ENCODE measurements at places on chromosomes 16 and 17.

GRCh38 chr17:75980188-75981018 lies 1.4 kb downstream of the TEN1 start:
- no peak for DNase-seq

- DNase-seq = no peak
Measured at GRCh38 chr17:59094861-59095530, 11.7 kb downstream of the TRIM37 start.

- DNase-seq = no peak
Measured at GRCh38 chr17:10224582-10225195, 26.3 kb upstream of the GAS7 start.

DNA sequence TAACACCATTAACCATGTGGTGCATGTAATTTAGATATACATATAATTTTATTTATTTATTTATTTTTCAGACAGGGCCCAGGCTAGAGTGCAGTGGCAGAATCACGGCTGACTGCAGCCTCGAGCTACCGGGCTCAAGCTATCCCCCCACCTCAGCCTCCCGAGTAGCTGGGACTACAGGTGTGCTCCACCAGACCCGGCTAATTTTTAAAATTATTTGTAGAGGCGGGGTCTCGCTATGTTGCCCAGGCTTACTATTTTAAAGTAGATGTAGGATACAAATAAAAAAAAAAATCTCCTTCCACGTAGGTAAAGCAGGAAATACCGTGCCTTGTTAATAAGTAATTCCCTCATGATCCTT lies 446 bp upstream of the COQ7 start:
- no peak for DNase-seq

DNA sequence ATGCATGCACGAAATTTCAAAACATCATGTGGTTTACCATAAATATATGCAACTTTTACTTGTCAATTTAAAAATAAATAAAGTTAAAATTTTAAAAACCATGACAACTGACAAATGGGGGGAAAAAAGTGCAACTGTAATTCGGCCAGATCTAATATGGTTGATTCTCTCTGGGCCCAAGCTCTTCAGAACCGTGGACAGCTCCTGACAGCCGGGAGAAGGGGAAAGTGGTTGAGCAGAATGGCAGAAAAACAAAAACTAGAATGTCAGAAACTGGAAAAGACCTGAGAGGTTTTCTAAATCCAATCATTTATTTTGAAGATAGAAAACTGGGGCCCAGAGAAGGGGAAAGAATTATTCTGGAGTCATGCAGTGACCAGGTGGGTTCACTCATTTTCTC lies 126.6 kb downstream of the TMEM132E start:
- DNase-seq = no peak

DNA sequence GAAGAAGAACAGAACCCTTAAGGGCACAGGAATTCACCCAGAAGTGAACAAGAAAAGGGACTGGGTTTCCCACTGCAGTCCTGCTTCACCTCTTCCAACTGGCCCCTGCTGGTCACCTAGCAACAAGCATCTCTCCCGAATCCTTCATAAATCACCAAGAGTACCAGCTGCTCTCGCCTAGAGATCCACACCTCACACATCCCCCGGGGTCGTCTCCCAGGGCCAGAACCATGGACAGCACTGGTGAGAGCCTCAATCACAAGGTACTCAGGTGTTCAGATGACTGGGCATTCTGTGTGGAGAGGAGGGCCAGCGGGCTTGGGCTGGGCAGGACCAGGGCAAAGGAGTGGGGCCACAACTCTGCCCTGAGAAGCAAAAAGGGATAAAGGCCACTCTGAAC lies 65.9 kb downstream of the CCT6B start:
- DNase-seq = no peak

GRCh38 chr17:73401911-73402310 lies 90.1 kb upstream of the CDC42EP4 start:
- no peak for DNase-seq

DNA sequence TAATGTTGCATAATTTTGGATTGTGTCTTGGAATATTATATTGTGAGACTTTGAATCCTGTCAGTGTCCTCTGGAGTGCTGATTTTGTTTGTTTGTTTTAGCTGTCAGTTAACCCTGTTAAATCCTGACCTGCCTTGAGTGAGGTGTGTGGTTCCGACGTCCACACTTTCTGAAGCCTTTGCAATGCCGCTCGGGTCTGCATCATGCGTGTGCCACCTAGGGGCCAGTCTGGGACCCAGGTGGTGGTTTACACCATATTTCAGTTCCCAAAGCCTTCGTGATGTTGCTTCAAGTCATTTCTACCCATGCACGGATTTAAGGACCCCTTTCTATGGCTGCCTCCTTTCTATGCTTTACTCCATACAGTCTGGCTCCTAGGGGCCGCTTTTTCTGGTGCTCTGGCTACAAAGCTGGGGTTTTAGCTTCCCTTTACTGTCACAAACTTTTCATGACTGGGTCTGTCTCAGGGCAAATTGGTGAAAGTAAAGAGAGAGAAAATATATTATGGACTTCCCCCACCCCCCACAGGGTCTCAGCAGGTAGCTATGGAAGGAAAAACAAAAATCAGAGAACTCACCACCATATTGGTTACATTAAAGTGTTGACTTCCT lies 11.4 kb upstream of the OR4D1 start:
- DNase-seq = no peak

DNA sequence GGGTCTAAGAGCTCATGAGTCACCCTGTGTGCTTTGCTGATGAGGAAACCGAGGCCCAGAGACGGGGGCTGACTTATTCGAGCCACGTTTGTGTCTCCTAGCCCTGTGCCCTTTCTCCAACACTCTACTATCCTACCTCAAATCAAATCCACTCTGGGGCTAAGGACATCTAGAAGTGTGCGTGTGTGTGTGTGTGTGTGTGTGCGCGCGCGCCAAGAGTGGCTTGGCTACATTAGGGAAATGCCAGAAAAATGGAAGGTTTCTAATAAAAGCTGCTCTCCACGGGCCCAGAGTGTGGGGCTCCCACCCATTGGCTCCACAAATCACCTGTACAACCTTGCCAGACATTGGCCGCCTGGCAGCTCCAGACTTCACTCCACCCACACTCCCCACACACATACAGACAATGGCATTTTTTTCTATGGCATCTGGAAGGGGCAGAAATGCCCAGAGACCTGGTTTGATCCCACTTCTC lies 30.3 kb upstream of the PHOSPHO1 start:
- no peak for DNase-seq

DNA sequence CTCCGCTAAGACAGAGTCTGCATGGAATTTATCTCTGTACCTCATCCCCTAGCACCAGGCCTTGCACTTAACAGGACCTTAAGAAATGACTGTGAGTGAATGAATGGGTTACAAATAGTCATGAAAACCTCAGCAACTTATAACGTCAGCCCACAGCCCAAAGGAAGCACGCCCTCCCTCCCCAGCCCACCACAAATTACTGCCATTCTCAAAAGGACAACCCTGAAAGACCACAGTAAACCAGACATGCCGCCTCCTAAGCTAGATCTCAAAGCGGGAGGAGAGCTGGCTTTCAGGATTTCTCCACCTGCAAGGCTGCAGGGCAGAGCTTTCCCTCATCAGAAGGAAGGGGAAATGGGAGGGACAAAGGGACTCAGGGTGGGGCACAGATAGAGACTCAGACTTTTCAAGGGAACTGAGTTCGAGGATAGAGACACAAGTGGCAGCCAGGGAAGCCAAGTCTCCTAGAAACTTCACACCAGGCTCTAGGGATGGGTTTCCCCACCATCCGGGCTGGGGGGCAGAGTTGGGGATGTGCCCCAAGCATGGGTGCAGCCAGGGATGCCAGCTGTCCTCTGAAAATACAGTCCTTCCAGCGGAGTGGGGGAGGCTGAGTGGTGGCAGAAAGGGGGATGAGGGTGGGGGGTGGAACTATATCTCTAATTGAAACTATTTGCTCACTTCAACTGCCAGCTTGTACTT lies 56.7 kb downstream of the PLXDC1 start:
- DNase-seq = no peak

DNA sequence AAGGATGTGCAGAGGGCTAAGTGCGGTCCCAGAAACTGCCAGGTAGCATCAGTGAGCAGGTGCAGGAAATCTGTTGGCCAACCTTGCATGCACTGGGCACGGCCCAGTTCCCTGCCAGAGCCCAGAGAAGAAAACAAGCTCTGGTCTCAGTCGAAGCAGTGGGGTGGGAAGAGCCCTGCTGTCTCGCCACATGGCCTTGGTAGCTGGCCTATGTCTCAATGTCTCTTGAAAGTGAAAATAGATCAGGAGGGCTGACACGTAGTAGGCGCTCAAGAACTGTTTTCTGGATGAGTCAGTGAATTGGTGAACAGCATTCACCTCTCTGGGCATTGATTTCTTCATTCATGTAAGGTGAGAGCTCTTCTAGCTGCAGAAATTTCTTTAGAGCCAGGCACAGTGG lies 90.4 kb downstream of the MARF1 start:
- DNase-seq = no peak

DNA sequence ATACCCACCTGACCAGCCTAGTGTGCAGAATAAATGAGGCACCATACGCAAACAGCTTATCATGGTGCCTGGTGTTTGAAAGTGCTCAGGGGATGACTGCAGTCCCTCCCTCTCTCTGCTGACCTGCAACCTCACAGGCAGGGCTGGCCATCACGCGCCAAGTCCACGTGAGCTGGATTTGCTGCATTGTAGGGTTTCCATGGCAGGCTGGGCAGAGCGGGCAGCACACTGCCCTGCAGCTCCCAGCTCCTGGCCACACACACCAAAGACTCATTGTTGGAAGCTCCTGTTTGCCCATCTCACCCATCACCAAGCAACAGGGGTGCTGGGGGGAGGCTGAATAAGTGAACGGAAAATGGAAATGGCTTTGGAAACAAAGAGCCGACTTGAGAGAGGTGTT lies 81.8 kb downstream of the IRX3 start:
- no peak for DNase-seq

DNA sequence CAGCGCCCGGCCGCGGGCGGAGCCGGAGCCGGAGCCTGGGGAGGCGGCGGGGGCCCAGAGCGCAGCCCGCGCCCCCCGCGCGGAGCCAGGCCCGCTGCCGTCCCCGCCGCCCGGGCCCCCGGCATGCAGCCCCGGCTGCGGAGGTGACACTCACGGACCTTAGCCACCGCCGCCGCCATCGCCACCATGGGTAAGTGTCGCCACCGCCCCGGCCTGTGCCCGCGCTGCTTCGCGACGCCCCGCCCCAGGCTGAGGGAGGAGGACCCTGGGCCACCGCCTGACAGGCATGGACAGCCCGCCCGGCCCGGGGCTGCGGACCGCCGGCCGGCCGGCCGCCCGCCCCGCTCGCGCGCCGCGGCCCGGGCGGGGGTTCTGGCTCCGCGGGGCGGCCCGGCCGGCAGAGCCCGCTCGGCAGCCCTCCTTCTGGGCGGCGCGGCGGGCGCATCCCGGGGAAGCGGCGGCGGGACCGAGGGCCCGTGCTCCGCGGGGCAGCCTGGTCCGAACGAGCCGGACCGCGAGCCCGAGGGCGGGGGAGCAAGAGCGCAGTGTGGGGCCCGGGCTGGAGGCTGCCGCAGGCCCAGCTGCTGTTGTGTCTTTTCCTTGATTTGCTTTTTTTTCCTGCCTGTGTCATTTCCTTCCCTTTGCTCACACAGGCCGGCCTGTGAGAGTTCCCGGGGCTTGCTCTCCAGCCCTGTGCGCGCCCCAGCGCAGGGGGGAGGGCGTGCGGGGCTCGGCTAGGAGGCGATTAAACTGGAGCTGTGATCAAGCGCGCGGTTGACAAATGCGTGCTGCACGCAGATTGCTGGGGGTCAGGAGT lies 565 bp downstream of the MAP3K3 start:
- peak; percentile 54 for DNase-seq

All from stimulated activated CD4-positive, alpha-beta T cell treated with anti-CD3 and anti-CD28 coated beads, Interleukin-12 subunit alpha, Interleukin-12 subunit beta, amount 100 ng/mL, for 4 hours (primary cell).